Fibroblast of gingiva (primary cell): ENCODE measurements at places on chromosomes 2 and 18.

- no peak for DNase-seq
Observed at GRCh38 chr2:127721978-127722355, 20.7 kb downstream of the SFT2D3 start.

DNA sequence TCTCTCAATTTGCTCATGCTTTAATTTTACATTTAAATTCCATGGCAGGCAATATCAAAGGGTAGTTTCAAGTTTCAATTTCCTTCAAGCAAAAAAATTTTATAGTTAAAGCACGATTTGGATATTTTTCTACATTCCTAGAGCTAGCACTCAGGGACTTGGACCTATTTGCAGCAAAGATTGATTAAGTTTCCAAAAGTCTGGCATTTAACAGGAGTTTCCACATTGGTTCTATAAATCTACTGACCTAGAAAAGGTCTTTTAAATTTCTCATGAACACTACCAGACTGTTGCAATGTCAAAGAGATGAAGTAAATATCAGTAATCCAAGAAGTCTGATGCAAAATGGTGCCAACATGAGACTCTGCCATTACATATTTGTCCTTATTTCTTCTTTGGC, 253.7 kb upstream of the LINC00305 start:
- DNase-seq = no peak

GRCh38 chr2:148810081-148810480, 64.9 kb upstream of the KIF5C start:
- no peak for DNase-seq

GRCh38 chr18:62287781-62288664, 37.1 kb upstream of the TNFRSF11A start:
- no peak for DNase-seq

DNA sequence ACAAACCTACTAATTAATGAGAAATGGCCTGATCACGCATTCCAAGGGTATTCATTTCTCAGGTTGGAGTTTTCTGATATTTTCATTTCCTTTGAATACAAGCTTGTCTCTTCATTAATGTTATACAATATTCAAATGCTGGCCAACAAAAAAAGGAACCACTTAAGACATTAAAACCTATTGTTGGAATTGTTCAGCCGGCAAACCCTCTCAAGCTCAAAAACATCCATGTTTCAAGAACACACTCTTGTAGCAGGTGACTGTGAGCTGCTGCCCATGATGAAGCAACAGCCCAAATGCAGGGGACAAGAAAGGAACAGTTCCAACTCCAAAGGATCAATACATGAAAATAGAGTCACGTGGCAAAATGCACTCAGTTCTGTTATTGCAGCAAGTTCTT, 454.5 kb downstream of the BCL11A start:
- DNase-seq = no peak

- no peak for DNase-seq
Observed at GRCh38 chr2:121237980-121238665, 46.9 kb downstream of the TFCP2L1 start.

GRCh38 chr2:70091816-70092215, 4.5 kb downstream of the PCBP1 start:
- DNase-seq = no peak

GRCh38 chr2:16104315-16104948, 164.1 kb downstream of the MYCN start:
- DNase-seq = no peak

DNA sequence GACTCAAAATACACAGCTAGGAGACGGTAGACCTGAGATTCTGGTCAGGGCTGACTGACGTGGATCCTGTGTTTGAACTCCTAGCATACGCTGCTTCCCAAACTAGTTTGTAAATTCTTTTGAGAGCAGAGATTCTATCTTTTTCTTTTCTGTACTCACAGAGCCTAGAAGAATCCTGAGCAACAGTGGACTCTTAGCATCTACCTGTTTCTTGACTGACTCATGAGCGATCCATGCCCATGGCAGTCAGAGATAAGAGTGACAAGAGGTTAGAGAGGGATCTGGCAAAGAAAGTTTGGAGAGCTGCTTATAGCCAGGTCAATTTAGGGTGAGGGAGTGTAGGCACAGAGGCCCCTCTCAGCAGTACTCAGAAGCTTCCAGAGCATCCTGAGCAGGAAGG, 41.1 kb upstream of the PPP1CB start:
- no peak for DNase-seq

- DNase-seq = no peak
Observed at GRCh38 chr2:69466728-69467127, 29.5 kb upstream of the NFU1 start.

- no peak for DNase-seq
Observed at GRCh38 chr2:42136782-42137124, 32.4 kb upstream of the EML4 start.
